Coronary artery (tissue), 2 donors: ENCODE measurements at places on chromosomes 2 and 18.

GRCh38 chr2:232432598-232433184 is 23.3 kb upstream of the ALPI start:
- no peak for DNase-seq

DNA sequence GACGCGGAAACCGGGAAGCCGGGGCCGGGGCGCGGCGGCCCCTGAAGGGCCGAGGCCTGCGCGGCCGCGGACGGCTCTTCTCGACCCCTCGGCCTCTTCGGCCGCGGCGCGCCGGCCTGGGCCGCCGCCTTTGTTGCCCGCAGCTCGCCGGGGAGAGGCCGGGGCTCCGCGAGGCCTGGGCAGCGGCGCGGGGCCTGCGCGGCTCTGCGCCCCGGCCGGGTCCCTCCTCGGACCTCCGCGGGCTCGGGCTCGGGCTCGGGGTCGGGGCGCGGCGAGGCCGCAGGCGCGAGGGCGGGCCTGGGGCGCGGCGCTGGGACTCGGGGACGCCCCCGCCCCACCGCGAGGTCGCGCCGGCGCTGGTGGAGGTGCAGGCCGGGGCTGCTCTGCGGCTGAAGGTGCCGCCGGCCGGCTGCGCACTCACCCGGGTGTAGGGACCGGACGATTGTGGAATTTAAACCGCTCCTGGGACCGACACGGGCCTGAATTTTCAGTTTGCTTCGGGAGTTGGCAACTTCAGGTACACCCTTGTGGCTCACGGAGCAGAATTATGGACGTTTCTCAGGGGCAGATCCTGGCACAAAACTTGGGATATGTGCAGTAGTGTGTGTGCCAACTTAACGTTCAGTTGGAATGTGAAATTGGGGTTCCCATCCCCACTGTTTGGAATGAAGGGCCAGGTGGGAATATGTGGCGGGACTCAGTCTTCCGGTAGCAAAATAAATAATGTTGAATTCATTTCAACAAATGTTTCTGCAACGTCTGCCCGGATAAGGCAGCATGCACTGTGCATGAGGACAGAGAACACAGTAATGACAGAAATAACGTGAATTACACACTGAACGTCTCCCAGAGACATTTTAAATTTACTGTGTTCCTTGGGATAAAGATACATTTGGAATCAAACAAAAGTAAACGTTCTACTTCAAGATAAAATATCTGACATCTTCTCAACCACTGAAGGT is 787 bp downstream of the SOCS6 start:
- no peak for DNase-seq

DNA sequence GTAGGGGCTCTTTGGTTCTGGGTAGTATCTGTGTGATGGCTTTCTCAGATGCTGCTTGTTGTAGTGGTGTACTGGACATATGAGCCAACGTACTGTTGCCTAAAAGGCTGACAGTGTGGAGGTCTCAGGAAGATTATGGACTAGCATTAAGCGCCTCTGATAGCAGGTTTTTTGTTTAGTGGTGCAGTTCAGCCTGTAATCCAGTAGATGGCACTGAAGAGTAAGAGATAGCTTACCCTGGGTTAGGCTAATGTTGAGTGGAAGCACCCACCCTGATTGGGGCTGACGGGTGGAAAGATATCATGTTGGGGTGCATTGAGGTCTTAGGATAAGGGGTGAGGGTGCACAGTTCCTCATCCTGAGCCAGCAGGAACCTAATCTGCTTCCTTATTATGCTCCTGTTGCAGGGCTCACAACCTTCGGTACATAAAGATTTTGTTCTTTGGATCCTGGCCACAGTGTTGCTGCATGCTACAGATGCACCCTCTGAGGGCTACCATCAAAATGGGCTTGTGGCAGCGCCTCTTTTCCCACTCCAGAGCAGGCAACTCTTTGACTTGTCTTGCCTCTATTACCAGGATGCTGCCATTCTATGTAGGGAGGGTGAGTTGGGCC is 79.6 kb downstream of the MSTN start:
- no peak for DNase-seq

DNA sequence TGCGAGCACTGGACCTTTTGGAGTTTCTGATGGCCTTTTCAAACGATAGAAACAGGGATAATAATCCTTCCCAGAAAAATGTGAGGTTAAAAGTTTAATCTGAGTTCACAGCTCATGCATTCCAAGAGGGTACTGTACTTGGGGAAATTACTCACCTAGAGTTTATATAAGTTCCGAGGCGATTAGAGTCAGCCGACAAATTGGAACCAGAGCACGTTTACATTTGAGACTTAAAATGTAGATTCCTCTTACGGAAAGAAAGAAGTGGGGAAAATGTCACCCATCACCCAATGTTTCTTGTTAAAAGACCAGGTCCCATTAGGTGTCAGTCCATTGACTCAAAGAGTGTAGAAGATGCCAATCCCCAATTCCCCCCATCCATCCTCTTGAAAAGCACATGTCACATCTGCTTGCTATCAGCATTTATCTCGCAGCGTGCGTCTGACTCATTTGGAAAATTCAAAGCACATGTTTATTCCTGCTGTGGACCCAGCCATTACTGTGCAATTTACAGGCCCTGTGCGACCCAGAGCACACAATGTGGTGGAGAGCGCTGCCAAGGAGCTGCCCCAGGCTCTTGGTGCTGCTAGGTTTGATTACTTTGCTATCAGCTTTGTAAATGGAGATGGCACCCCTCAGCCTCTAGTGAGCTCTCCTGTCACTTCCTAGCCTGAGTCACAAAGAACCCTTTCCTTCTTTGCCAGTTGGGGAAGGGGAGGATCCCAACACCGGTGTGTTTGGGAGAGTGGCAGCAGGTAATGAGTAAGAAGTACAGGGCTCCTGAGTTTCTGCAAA is 104.8 kb downstream of the COLEC12 start:
- DNase-seq: no peak

- DNase-seq: no peak
Measured at GRCh38 chr18:41320100-41320499, 634.9 kb upstream of the PIK3C3 start.

DNA sequence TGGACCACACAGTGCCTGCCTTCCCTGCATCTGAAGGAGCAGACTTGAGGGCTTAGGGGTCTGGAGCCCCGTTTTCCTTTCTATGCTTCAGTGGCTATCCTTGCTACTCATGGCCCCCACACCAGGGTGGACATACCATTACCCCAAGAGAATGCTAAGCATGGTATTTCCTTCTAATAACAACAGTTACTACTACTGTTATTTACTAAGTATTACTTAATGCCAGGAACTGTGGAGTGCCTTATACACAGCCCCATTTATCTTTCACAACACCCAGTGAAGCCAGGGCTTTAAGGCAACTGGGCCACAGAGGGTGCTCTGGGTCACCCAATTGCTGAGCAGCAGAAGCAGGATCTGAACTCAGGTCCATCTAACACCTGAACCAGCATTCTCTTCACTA is 5.8 kb upstream of the PAX8 start:
- no peak for DNase-seq

GRCh38 chr18:40473221-40474029 is 1481.6 kb upstream of the PIK3C3 start:
- no peak for DNase-seq

DNA sequence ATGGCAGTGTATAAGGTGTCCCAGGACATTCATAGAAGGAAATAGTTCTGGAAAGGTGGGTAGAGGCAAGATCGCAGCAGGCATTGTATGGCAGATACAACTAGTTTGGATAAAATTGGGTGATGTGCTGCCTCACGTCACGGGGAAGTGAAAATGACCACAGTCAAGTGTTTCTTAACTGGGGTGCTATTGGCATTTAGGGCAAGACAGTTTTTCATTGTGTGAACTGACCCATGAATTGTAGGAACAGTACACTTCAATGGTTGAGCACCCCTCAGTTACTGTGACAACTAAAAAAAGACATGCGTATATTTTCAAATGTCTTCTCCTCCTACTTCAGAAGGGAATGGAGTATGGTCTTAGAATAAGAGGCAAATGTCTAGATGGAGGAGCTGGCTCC is 22.3 kb upstream of the CYRIA start:
- DNase-seq: no peak

GRCh38 chr2:172965433-172966212 is 110.0 kb upstream of the MAP3K20 start:
- no peak for DNase-seq

- no peak for DNase-seq
Measured at GRCh38 chr2:174334278-174334715, 457 bp upstream of the SP9 start.

DNA sequence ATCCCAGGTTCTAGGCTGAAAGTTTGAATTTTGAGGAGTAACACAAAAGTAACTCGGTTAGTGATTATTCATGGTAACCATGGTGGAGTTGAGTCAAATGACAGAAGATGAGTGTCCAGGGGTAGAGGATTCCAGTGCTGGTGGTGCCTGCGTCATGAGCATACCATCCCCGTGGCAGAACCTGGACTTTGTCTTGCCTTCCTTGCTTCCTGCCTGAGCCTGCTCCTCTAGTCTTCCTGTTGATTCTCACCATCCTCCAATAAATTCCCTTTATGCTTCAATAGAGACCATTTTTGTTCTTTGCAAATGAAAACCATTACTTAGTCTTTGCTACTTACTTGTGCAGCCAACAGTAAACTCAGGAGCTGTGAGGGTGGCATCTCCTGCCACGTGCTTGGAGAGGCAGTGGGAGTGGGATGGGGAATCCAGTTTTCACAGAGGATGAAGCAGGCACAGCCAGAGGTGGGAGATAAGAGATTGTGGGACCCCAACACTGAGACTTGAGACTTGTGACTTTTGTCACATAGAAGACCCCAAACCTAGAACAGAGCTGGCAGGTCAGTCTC is 4.1 kb upstream of the YES1 start:
- DNase-seq: no peak

GRCh38 chr2:241308267-241308666 is 7.2 kb downstream of the HDLBP start:
- DNase-seq: no peak
